ENCODE measurements at places on chromosomes 16 and 17. TPM values are rescaled to one million over a fixed set of nuclear protein-coding genes. Genes with fewer than 3 reads are reported as not detected.

GRCh38 chr17:39351508-39351907, 49.9 kb downstream of the FBXL20 start:
- DNase-seq, result no peak

GRCh38 chr16:75632857-75633256, 9.8 kb upstream of the ADAT1 start:
- no peak for DNase-seq

DNA sequence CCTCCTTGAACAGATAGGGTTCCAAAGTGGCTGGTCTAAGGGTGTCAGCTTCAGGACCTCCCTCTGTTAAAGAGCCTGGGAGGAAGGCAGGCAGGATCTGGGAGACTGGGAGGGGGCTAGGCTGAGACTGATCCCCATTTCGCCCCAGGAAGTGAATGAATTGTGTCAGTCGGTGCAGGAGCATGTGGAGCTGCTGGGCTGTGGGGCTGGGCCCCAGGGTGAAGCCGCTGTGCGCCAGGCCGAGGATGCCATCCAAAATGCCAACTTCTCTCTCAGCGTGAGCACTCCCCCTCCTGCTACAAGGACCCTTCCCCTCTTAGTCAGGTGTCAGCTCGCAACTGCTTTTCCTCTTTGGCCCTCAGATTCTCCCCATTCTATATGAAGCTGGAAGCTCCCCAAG, 6.1 kb downstream of the CARMIL2 start:
- DNase-seq, result no peak

DNA sequence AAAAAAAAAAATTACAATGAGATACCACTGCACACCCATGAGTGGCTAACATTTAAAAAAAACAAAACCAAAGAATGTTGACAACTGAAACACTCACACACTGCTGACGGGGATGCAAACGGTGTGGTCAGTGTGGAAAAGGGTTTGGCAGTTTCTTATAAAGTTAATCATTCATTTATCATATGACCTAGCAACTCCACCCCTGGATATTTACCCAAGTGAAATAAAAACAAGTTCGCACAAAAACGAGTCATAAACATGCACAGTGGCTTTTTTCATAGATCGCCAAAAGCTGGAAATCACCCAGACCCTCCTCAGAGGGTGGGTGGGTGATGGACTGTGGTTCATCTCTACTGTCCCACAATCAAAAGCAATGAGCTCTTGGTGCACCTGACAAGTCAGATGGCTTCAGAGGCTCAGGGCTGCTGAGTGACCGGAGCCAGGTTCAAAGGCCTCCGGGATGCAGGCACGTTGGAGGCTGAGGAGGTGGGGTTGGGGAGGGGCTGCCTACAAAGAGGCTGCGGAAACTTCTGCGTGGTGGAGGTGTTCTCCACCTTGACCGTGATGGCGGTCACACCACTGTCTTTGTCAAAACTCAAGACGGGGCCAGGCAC, 14.2 kb downstream of the RAB40B start:
- no peak for DNase-seq

DNA sequence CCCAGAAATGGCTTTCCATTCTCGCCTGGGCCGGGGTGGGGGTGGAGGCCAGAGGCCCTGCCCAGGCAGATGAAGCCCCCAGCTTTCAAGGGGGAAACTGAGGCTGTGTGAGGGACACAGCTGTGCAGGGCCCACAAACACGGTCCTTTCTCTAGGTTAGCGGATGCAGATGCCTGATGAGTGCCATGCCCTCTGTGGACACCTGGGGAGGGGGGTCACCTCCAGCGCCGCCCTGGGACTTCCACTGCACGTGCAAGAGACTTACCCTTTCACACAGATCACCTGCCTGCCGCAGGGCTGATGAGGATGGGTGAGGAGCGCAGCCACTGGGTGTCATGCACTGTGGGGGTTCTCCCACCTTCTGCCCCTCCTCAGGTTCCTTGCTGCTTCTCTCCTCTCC, 2.6 kb upstream of the ANTKMT start:
- no peak for DNase-seq

KCNG4 gene
- polyA plus RNA-seq, result not detected

DNA sequence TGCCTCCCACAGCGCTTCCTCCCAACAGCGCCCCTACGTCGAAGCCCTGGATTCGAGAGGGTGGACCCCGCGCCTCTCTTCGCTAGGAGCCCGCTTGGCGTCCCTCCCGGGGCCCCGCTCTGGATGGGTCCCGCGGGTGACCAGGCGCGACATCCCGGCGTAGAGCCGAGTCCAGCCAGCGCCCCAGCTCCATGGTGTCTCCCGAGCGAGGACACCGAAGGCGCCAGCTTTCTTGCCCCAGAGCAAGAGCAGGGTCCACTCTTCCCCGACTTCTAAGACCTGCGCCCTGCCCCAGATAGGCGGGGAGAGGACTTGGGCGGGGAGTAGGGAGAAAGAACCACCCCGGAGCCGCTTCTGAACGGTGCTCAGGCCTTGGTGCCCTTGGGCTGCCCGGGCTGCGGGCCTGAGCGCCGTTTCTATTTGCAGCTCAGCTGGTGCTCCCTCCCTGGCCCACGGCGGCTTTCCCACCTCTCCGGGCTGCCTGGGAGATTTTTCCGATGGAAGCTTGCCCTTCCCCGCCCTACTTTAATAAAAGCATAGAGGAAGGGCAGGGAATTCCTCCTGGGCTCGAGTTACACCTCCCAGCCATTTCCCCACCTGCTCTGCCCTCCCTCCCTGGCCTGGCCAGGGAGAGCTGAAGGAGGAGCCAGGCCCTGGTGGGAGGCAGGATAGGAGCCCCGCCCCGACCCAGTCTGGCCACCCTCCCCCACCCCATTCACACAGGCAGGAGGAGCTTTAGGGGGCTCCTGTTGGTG, 1.8 kb downstream of the MMP15 start:
- no peak for DNase-seq

- no peak for DNase-seq
Measured at GRCh38 chr16:21638573-21638975, 13.8 kb downstream of the IGSF6 start.

DNA sequence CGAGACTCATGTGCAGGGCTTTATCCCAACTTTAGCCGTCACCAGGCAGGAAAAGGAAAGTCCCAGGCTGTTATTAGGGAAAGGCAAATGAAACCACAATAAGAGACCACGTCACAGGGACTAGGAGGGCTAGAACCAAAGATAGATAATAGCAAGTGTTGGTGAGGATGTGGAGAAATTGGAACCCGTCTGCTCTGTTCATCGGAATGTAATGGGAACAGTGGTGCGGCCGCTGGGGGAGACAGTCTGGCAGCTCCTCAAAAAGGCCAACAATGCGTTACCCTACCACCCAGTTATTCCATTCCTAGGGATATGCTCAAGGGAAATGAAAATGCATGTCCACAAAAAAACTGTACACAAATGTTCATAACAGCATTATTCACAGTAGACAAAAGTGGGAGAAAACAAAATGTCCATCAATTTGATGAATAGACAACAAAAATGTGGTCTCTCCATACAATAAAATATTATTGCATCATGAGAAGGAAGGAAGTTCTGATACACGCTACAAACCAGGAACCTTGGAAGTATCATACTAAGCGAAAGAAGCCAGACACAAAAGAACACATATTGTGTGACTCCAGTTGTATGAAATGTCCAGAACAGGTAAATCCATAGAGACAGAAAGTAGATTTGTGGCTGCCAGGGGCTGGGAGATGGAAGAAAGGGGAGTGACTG, 19.5 kb upstream of the USP10 start:
- no peak for DNase-seq

CYBC1 gene
- 85.3 TPM for polyA plus RNA-seq

LGALS9 gene
- polyA plus RNA-seq, result 50.1 TPM

TEKT1 gene
- not detected for polyA plus RNA-seq

DNA sequence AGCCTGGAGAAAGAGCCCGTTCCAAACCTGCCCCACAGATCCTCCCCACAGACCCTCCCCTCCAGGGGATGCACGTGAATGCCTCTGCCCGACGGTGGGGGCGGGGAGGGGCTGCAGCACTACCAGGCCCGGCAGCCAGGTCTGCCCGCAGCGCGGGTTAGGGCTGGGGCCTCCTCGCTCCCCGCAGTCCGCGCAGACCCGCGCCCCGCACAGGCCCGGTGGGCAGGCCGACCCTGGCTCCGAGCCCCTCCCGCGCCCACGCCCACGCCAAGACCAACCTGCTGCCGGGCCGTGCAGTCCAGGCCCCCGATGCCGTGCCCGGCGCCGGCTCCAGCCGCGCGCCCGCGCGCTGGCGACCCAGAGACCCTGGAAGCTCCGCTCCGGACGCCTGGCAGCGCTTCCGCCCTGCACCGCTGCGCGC, at the start of gene RPUSD1:
Gene RPUSD1 (minus strand): TSS at position 404 of the 421 bp plus-strand sequence. CDS start 644 bp downstream, outside the sequence.
- no peak for DNase-seq

NPB gene
- polyA plus RNA-seq, result 0.85 TPM

DNA sequence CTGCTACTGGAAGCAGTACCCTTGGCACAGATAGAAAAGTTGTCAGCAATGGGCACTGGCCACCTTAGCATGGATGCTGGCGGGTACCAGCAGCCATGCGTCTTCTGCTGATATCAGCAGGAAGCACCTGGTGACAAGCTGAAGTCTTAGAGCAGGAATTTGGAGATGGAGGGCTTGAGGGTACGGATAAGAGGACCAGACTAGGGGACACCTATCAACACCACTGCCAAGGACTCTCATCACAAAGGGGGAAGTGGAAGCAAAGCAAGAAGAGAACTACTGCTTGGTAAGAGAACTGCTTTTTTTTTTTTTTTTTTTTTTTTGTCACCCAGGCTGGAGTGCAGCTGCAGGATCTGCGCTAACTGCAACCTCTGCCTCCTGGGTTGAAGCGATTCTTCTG, 35.4 kb upstream of the LYRM9 start:
- no peak for DNase-seq

NT5M gene
- polyA plus RNA-seq, result 5.9 TPM

IL17C gene
- 0.13 TPM for polyA plus RNA-seq
